ENCODE measurements at places on chromosomes 1 and 21. TPM values are rescaled to one million over a fixed set of nuclear protein-coding genes. Genes with fewer than 3 reads are reported as not detected.

Gene LMOD1
- under 0.01 TPM for total RNA-seq

Gene NOS1AP
- 0.79 TPM for total RNA-seq

Gene ERICH3
- not detected for total RNA-seq

Gene PAX7
- not detected for total RNA-seq

Gene CHIA
- not detected for total RNA-seq

Gene MMP23B
- total RNA-seq: 4.9 TPM

Gene KRTAP11-1
- total RNA-seq: not detected

Gene LCE1E
- not detected for total RNA-seq

Gene IFI44L
- 8.6 TPM for total RNA-seq

Gene UBASH3A
- total RNA-seq: not detected

Gene MIA3
- total RNA-seq: 39.6 TPM

Gene PANK4
- 28.9 TPM for total RNA-seq

Gene SPAG17
- 0.13 TPM for total RNA-seq

Gene ZNF648
- 1.0 TPM for total RNA-seq

Gene YIPF1
- 40.5 TPM for total RNA-seq

Gene SMIM1
- total RNA-seq: not detected

Gene WNT3A
- total RNA-seq: not detected

Gene LAPTM5
- 2.6 TPM for total RNA-seq

Gene TNFAIP8L2
- total RNA-seq: not detected

Gene C1orf87
- total RNA-seq: not detected

Gene TMEM51
- total RNA-seq: 82.3 TPM

Gene CELA3A
- not detected for total RNA-seq

Gene CBR3
- 0.41 TPM for total RNA-seq

Gene ELF3
- total RNA-seq: 153 TPM

Gene PTPRF
- 297 TPM for total RNA-seq

Gene MRTO4
- total RNA-seq: 47.4 TPM

Gene CNTN2
- not detected for total RNA-seq

Gene RGL1
- total RNA-seq: 3.2 TPM

Data from kidney epithelial cell (primary cell).